Coronary artery (tissue), 2 donors: ENCODE measurements at places on chromosomes 11 and 22.

DNA sequence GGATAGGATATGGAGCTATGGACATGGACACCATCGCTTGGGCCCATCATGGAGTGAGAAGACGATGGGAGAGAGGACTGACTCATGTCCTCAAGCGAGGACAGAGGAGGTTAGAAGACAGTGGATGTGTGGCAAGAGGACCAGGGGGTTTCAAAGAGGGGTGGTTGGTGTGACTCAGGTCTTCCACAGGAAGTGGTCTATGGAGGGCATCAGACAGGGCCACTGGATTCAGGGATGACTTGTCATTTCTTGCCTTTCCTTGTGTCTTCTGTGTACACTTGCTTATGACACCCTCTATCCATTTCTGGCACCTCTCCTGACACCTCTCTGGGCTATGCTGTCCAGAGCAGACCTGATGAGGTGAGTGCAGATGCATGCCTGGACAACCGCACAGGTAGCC lies 115.4 kb downstream of the OSBP2 start:
- no peak for DNase-seq

DNA sequence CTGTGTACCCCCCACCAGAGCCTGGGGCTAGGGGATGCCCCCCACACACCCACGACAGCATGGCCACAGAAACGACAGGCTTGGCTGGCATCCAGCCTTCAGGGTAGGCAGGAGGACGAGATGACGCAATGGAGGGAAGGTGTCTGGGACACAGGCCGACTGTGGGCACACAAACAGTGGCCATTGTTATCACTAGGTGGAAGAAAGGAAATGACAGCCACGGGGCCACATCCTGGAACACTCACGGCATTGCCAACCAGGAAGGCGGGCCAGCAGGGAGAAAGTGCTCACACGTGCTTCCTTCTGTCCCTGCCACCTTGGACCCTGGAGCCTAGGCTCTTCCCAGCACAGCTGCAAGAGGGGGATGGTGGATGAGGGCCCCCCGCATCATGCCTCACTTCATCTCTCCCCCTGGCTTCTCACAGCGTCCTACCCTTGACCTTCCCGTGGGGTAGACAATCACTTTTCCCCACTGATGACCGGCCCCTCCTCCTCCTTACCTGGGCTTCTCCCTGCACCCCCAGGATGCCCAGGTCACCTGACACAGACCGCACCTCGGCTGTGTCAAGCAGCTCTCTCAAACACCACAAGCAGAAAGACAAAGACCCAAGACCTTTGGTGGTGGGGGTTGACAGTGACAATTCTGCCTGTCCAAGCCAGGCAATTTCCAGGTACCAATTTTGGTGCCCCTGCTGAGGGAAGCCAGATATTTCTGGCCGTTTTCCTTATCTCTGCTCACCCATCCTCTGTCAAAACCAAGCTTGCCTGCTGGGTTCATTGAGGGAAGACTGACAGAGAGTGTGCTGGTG lies 8.6 kb downstream of the PLA2G6 start:
- DNase-seq: peak; percentile 74

- no peak for DNase-seq
These were observed 670.9 kb downstream of the BRD1 start for GRCh38 chr22:49156662-49157285.

- DNase-seq: no peak
These were observed 9.2 kb downstream of the TP53I11 start for GRCh38 chr11:44941259-44942021.

DNA sequence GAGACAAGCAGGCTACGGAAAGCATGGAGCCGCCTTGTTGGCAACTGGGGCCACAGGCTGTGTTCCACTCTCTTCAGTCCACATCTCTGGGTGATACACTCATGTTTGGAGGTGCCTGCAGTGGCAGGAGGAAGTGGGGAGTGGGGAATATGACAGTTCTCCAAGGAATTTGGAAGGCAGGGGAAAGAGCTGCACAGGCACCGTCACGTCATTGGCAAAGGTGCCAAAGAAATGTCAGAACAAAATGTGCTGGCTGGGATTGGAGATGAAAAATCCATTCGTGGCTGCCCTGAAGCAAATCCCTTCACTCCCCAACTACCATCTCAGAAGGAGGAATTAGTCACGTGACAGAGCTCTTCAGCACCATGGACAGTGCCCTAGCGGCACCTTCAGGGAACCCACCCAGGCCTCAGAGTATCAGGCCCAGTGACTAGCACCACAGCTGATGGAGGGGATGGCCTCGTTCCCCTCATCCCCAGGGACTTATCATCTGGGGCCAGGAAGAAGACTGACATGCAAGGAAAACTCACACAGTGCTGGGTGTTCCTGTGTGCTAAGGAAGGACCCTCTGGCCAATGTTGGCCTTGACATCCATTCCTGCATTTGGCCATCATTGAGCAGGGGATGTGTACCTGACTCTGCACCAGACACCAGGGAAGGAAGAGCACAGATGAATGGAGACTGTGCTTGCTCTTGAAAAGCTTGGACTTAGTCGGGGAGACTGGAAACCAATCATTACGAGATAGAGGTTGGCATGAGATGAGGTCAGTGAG lies 48.5 kb upstream of the PRDM11 start:
- DNase-seq: no peak

- DNase-seq: no peak
These were observed 120.1 kb upstream of the SLC5A12 start for GRCh38 chr11:26841818-26842473.

- DNase-seq: no peak
These were observed 91.6 kb upstream of the B3GAT1 start for GRCh38 chr11:134503596-134503995.

DNA sequence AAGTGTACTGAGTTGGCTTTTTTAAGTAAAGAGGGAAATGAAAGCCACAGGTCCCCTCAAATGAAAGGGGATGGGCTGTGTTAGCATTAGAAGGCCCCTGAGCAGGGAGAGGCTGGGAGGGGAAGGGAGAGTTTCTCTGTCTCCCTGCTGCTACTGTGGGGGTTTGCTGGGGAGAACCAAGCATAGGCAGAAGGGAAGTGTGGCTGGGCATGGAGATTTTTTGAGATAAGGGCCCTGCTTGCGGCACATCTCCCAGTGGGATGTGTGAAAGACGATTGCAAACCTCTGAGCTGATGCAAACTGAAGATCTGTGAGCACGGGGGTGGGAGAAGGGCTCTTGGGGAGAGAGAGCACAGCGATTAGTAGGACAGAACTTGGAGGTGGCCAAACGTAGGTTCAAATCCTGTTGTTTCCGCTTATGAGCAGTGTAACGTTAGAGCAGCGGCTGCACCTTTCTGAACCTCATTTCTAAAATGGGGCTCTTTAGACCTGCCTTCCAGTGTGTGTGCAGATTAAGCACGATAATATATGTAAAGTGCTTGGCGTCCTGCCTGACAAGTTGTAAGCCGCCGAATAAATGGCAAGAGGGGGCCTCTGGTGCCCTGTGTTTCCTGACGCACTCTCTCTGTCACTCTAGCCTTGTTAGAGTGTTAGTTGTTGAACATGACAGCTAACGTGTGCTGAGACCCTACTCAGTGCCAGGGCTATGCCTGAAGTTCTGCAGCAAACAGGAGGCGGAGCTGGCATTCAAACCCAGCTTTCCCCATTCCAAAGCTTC lies 122.3 kb downstream of the GRIK4 start:
- no peak for DNase-seq

DNA sequence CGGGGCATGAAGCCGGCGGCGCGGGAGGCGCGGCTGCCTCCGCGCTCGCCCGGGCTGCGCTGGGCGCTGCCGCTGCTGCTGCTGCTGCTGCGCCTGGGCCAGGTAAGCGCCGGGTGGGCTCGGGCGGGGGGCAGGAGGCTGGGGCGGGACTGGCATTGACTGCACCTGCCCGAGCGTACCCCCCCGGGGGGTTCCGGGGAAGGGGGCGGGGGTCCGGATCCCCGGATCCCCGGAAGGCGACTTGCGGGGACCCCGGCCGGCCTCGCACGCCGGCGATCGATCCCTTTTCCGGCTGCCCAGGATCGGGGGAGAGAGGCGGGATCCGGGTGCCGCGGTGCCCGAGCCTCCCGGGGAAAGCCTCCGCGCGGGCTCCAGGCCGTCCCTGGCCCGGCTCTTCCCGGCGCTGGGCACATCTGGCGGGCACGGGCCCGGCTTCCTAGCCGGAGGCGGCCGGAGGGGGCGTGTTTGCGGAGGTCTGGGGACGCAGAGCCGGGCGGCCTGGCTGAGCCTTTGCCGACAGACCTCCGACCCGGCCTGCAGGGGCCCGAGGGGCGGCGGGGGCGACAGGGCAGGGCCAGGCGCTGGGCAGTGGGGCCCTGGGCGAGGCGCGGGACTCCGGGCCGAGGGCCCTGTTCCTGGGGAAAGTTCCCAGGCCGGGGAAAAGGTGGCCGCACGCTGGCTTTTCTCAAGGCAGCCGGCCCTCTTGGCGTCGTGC lies 705 bp downstream of the PTPRJ start:
- DNase-seq: no peak

GRCh38 chr22:43239956-43240355 lies 53.0 kb upstream of the TTLL12 start:
- DNase-seq: no peak

DNA sequence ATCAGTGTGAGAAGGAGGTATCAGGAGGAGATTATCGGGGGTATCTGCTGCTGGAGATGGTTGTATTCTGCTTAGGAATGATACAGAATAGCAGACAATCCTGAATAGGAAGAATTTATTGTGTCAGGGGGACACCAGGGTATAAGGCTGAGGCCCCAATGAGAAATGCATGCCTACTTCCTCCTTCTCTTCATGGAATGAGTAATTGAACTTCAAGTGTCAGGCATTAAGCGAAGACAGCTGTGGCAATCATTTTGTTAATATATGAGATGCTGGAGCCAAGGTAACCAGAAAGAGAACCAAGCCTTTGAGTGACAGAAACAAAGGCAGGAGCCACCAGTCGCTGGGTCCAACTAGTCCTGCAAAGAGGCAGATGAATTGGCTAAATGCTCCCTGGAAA lies 49.1 kb downstream of the KIRREL3 start:
- DNase-seq: no peak

DNA sequence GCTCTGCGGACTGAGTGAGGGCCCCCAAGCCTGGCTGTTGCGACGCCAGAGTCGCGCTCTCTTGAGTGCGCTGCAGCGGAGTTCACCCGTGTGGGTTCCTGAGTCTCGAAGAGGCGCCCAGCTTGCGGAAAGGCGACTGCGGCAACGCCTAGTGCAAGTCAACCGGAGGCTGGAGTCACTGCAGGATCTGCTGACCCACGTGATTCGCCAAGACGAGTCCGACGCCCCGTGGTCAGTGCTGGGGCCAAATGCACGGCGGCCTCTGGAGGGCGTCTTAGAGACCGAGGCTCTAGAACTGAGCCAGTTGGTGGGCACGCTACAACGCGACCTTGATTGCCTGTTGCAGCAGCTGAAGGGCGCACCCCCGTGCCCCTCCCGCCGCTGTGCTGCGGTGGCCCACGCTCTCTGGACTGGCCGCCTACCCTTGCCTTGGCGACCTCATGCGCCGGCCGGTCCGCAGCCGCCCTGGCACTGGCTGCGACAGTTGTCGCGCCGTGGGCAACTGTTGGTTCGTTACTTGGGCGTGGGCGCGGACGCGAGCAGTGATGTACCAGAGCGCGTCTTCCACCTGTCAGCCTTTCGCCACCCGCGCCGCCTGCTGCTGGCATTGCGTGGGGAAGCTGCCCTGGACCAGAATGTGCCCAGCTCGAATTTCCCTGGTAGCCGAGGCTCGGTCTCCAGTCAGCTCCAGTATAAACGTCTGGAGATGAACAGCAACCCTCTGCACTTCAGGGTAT lies 32.6 kb downstream of the RRP8 start:
- DNase-seq: no peak

GRCh38 chr11:57801183-57801485 lies 39.5 kb downstream of the CTNND1 start:
- no peak for DNase-seq
